ENCODE measurements at places on chromosomes 2 and 18. TPM values are rescaled to one million over a fixed set of nuclear protein-coding genes. Genes with fewer than 3 reads are reported as not detected.

DNA sequence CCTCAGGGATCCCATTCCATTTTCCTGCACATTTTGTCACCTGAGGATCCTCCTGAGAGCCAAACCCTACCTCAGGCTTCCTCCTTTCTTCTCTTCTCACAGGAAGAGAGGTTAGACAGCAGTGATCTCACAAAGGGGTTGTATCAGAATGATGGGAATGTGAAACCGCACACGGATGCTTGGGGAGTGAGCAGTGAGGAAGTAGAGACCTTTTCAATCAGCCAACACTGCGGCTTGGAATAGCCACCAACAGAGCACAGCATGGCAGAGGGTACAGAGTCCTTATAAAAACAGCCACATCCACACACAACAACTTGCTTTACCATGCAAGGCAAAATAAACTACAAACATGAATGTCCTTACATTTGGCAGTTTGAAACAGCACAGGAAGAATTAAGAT lies 8.7 kb downstream of the TMEM182 start:
- no peak for DNase-seq

The CRYBA2 gene
- not detected for total RNA-seq

DNA sequence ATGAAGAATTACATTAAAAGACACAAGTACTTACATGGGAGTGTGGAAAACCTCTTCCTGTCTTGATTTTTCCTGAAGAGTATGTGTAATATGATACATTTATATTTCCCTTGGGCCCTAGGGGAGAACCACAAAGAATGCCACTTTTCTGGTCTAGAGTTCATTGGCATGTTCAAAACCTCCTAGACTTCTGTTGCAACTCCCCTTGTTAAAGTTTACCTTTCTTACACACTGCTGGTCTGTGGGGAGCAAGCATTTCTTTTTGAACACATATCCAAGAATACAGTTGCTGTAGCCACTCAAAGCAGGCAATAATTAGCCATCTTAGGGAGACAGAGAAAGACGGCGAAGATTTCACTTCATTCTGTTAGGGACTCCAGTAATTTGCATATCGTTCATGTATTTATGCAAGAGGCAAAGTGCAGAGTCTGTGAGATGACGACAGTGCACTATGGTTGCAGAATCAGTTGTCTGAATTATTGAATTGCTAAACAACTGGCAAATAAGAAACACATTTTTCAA lies 103.5 kb downstream of the NOL4 start:
- DNase-seq = no peak

GRCh38 chr2:184780384-184780783 lies 182.1 kb downstream of the ZNF804A start:
- no peak for DNase-seq

DNA sequence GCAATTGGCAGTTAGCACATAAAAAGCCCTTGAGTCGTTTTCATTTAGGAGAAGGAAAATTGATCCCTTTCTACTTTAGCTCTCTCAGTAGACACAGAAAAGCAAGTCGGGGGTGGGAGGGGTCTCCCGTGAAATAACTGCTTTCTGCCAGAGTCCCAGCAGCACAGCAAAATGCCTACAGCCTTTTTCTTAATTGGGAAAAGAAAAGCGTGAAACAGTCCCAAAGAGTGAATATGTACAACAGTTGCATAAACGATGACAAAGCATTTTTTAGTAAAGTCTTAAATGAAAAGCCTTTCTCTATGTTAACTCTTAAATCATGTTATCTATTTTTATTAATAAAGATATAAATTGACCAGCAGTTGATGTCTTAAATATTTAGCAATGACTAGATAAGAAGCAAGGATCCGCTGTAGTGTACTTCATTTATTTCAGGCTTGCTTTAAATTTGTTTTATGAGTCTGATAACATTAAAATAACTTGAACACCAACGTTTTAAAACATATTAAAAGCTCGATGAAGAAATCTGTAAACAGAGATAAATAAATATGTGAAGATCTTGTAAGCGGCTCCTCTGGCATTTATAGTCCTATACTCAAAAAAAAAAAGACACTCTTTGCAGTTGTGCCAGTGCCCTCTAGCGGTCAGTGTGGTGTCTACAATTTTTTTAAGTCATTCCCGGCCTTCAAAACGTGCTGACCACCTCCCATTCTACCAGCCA lies 42.3 kb upstream of the ATIC start:
- no peak for DNase-seq

GRCh38 chr2:10036095-10036884 lies 7.1 kb upstream of the KLF11 start:
- no peak for DNase-seq

- no peak for DNase-seq
Observed at GRCh38 chr2:35864141-35864540, 491.4 kb upstream of the CRIM1 start.

The CNTNAP5 gene
- not detected for total RNA-seq

DNA sequence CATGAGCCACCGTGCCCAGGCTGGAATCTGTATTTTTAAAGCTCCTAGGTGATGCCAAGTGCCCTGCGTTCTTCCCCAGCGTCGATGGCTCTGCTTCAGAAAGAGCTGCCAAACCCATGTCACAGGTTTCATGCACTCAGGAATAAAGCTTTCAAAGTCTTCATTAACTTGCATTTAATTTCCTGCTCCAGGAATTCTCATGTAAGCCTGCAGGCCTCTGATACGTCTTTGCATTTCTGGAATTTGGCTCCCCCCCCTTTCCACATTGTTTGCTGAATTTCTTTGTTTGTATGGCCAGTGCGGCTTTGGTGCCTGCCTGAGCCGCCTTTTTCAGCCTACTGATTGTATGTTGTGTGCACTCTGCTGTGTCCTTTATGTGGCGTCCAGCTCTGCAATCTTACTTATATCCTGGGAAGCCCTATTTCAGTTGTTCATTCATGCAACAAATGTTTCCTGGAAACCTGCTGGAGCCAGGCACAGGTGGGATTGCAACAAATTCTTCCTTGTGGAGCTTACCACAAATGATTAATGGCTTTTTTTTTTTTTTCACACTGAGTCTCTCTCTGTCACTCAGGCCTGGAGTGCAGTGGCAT lies 17.9 kb upstream of the OTOF start:
- no peak for DNase-seq

- no peak for DNase-seq
Observed at GRCh38 chr2:14125624-14126293, 506.8 kb upstream of the LRATD1 start.

The SLC4A3 gene
- total RNA-seq = 4.0 TPM

The CFAP53 gene
- total RNA-seq = not detected

- DNase-seq = no peak
Observed at GRCh38 chr2:228669690-228670089, 488.2 kb upstream of the SPHKAP start.

DNA sequence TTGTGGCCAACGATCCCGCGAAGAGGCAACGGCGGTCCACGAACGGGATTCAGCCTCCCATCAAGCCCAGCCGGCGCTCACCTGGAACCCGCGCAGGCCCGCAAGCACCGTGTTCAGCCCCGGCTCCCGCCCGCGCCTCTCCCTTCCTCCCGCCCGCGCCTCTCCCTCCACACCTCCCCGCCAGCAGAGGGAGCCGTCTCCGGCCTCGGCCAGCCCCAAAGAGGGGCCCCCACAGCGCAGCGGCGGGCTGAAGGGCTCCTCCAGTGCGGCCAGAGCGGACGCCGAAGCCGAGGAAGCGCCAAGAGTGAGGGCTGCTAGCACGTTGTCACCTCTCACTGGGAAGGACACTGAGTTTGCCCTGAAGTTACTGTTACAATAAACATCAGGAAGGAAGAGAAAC lies 55.3 kb upstream of the LAPTM4A start:
- DNase-seq = no peak

The ARHGAP15 gene
- total RNA-seq = 16.8 TPM

DNA sequence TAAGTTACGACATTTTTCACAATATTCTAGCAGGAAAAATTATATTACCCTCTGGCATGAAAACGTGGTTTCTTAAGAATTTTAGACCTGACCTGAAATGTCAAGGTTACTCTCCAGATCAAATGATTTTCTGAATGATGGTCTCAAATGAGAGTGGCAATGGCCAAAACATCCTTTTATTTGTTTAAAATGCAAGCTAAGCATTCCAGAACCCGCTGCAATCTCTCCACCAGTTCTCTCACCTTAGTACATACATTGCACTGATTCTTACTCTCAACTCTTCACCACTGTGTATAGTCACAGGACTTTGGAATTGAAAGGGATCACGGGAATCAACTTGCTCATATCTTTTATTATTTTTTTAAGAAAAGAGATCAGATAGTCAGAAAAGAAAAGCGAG lies 391.6 kb upstream of the LRATD1 start:
- DNase-seq = no peak

DNA sequence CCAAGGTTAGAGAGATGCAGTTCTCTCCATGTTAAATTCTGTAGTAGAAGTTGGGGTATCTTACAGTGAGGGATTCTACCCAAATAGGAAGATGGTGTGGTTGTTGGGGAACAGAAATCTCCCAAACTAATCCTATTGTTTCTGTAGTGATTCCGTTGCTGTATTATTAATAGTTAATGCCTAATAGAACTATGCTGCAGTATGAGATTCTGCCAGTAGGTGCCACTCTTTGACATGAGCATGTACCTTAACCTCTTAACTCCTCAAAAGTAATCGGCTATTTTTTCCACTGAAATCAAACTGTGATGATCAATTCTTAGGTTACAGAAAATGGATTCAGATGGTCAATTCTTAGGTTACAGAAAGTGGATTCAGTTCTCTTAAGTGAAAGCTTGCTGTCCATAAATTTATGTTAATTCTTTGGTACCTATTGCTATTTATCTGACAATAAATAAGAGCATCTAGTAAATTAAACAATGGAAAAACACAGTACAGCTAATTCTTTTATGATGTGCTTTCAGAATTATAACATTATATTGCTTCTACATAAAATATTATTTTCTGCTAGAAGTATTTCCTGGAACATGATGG lies 97.9 kb upstream of the DLX2 start:
- no peak for DNase-seq

GRCh38 chr2:58035352-58035751 lies 11.3 kb upstream of the VRK2 start:
- no peak for DNase-seq

The AP1S3 gene
- total RNA-seq = 11.3 TPM

DNA sequence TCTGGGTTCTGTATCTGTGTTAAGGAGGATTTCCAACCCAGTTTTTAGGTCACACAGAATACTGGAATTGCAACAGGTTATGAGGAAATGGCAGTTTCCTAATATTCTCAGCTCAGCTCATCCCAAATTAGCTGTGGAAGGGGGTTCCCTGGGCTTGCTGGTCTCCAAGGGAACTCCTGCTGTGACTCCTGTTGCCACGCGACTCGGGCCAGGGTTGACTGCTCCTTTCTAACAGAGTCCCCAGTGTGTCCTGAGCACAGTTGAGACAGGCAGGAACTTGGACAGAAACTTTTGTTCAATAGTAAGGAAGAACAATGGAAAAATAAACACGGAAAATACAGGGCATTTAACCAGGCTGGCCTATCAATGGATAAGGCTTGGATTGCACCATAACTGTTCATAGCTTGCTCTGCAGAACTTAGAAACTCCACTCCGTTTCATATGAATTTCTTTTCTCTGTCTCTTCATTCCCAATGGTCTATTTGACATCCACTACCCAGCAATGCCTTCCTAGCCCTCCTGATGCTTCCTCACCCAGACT lies 3.8 kb upstream of the ROCK2 start:
- no peak for DNase-seq

DNA sequence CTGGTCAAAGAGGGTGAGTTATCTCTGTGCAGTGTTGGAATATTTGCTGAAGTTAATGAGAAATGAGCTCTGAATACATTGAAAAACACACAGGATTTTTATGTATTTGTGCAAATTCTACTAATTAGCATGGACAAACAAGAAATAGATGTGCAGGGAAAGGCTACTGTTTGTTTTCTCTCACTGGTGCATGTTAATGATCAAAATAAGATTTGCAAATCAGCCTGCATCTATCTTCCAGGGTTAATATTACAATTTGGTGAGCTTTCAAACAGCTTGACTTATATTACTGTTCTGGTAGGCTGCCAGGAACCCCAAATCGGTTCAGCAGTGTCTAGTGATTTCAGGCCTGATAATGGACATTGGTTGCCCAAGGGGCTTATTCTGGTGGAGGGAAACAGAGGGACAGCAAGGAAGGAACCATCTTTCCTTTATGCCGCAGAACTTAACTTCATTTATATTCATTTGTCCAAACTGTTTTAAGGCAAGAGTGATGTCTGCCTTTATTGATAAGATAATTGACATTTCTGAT lies 93.8 kb upstream of the REG3A start:
- DNase-seq = no peak

- DNase-seq = no peak
Observed at GRCh38 chr2:181104512-181105115, 124.2 kb downstream of the UBE2E3 start.

DNA sequence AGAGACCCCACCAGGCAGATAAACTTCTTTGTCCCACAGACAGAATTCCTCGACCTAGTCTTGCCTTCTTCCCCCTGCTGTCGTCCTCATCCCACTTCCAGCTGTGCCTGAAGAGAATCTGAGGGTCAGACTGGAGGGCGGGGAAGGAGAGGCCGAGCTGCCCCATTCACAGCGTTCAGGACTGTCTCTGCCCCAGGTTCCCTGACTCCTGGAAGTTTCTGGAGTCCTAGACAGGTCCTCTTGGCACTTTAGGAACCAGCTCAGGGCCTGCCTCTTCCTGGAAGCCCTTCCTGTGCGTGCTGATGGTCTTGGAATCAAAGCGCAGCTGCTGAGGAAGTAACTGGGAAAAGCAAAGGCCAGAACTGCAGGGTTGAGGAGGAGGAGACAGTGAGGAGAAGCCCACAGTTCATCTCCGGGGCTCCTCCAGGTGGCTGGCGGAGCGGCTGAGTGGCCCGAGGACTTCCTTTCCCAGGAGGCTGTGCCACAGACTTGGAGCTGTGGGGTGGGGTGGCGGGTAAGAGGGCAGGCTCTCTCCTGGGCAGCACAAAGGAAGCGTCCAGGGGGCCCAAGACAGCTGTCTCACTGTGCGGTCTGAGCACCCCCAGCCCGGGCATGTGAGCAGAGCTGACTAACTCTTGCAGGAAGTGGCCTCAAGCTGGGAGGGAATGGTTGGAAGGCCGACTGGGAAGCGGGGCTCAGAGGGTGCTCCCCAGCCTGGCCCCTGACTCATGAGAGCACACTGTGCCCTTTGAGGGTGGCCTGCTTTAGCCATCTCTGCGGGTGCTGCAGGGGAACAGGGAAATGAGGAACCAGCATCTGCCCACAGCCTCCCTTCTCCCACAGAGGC lies 39.5 kb downstream of the SDC1 start:
- no peak for DNase-seq

DNA sequence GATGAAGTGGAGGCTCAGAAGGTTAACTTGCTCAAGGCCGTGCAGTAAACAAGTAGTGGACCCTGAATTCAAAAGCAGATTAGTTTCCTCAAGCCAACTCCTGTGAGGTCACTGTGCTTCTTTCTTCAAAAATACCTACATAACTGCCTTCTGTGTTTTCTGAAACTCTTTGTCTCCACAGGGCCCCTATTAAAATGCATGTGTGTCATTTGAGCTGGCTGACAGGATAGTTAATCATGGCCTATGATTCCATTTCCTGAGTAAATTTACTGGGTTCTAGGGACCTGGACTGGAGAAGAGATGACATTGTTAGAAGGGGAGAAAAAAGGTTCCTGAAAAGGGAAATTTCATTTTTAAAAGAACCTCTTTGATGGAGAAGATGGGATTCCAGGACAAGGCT lies 12.9 kb upstream of the DTNA start:
- DNase-seq = no peak

- no peak for DNase-seq
Observed at GRCh38 chr2:233059797-233060500, at the start of gene INPP5D. Gene INPP5D, plus strand, starts transcription at chr2:233060342. Its CDS starts 137 bp downstream, at chr2:233060479.

GRCh38 chr2:201820383-201821007 lies 14.2 kb downstream of the CDK15 start:
- DNase-seq = no peak

- no peak for DNase-seq
Observed at GRCh38 chr2:42113452-42113851, 55.7 kb upstream of the EML4 start.

The HOXD12 gene
- not detected for total RNA-seq
